ENCODE measurements at places on chromosomes 16 and 17.

DNA sequence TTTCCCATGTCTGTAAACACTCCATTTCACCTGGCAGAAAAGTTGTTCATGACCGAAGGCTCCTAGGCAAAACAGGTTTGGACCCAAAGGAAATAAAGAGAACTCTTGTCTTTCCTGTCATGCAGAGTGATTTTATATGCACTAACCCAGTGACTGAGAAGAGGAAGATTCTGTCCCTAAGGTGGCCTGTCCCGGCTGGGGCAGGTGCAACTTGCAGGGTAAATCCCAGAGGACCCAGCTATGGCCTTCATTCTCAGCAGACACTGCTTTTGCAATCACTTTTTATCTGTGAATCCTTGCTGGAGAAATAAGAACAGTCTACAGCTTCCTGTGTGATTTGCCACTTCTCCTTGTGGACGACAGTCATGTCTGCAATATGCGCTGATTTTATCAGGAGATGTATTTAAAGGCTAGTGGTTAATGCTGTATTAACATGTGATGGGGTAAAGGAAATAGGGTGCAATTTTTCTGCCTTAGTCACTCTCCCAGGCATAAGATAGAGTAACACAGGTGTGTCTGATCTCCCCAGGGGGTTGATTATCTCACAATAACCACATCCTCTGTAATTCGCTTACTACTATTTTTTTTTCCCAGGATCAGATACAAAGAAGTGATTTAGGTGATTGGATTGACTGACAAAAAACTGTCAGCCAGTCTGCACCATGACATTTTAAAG, 696.8 kb upstream of the SOX9 start:
- DNase-seq, result no peak

DNA sequence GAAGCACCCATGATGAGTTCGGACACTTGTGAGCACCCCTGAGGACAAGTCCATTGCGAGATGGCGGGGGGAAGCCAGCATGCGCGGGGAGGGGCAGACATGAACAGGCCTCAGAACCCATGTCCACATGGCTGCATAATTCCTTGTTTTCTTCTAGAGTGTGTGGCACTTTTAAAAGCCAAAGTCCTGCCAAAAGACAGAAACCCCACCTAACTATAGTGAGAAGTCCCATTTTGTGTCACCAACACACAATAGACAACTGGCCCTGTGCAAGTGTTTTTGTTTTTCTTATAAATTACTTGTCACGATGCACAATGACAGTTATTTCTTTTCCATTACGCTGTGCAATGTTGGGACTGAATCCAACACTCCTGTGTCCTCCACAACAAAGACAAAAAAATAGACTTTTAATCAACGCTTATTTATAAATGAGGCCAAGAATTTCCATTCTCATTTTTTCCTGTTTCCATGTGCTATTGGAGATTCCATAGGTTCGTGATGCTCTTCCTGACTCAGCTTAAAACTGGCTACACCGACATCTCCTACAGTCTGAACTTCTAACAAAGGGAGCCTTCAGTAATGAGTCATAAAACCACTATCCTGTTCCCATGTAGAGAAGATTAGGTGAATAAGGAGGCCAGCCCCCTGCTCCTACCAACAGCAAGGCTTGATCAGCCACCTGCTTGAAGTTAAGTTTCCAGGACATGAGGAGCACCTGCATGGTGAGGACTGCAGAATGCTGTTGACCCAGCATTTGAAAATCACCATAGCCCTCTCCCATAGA, 98.9 kb downstream of the ZNF423 start:
- DNase-seq, result no peak

DNA sequence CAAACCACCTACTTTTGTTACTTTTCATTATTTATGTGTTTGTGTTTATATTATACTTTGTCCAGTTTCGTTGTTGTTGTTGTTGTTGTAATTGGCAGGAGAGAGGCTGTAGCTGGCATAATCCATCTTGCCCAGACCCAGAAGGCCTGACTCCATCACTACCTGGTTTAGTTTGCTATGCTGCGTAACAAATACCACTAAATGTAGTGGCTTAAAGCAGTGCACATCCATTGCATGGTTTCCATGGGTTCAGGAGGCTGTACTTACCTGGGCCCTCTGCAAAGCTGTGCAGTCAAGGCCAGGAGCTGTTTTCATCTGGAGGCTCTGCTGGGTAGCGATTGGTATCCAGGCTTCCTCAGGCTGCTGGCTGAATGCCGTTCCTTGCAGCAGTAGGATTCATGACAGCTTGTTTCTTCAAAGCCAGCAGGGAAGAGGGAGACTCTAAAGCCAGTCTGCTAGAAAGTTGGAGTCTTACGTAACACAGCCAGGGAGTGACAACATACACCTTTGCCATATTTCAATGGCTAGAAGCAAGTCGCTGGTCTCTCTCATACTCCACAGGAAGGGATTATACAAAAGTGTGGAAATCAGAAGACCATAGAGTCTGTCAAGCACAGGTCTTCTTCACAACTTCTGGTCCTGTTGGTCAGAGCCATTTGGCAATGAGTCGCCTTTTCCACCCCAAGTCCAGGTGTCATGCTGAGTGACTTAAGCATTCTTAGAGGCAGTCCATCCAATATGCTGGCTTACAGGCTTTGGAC, 41.1 kb downstream of the TNRC6C start:
- no peak for DNase-seq

DNA sequence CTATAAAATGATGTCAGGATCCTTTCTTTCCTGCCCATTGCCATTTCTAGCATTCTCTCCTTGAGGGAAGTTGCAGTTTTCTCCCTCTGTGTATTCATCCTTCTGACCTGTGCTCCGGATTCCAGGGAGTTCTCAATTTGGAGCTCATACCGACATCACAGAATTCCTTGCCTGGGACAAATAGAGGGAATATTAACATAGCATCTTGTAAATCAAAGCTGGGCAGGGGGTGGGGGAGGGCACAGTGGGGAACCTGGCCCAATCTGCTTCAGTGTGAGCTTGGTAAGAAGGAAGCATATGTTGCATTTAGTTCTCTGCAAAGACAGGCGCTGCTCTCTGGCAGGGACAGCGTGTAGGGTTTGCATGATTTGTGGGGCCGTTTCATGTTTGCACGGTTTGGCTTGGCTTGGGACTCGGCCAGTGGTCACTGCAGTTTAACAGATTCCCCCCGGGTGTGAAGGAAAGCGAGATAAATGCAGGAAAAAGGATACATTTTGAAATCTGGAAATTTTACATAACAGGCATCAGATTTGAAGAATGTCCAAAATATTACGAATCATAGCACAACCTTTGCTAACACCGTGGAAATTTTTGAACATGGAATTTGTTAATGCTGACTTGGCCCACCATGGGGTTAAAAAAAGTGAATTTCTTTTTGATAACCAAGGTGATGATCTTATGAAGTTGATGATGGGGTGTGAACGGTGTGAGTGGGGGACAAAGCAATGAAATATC, 178.0 kb downstream of the WWOX start:
- DNase-seq, result no peak

DNA sequence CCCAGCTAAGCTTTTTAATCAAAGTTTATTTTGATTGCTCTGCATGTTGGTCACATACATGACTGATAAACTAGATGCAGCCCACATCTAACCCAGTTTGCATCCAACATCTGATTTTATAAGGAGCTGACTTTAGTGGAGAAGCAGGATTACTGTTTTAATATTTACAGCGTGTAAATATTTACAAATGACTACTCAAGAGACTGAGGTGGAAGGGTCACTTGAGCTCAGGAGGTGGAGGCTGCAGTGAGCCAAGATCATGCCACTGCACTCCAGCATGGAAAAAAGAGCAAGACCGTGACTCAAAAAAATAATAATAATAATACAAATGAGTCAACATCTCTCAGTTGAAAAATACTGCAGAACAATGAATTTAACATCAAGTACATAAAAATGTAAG, 50.8 kb downstream of the PARN start:
- DNase-seq, result no peak

Measured in posterior vena cava (tissue), 2 donors.